Vagina (tissue), 2 donors: ENCODE measurements at places on chromosomes 13 and 19.

DNA sequence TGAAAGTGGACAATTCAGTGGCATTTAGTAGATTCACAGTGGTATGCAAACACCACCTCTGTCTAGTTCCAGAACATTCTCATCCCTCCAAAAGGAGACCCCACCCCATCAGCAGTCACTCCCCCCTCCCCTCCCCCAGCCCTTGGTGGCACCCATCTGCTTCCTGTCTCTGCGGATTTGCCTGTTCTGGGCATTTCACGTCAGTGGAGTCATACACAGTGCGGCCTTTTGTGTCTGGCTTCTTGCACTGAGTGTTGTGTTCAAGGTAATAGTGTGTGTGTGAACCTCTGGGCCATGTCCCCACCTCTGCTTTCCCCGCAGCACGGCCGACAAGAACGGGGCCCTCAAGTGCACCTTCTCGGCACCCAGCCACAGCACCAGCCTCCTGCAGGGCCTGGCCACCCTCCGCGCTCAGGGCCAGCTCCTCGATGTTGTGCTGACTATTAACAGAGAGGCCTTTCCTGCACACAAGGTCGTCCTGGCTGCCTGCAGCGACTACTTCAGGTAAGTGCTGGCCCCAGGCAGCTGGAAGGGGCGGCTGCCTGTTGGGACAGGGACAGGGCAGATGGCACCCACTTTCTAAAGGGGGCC, 19.4 kb upstream of the CRTC1 start:
- DNase-seq = no peak

- peak; percentile 99 for DNase-seq
Measured at GRCh38 chr19:16495982-16496612, at the start of the genes C19orf44 and CALR3. Gene C19orf44, plus strand, starts transcription at chr19:16496394. Its CDS starts 4,399 bp downstream, at chr19:16500793. Gene CALR3, minus strand, starts transcription at chr19:16496167. Its CDS starts 38 bp downstream, at chr19:16496129.

DNA sequence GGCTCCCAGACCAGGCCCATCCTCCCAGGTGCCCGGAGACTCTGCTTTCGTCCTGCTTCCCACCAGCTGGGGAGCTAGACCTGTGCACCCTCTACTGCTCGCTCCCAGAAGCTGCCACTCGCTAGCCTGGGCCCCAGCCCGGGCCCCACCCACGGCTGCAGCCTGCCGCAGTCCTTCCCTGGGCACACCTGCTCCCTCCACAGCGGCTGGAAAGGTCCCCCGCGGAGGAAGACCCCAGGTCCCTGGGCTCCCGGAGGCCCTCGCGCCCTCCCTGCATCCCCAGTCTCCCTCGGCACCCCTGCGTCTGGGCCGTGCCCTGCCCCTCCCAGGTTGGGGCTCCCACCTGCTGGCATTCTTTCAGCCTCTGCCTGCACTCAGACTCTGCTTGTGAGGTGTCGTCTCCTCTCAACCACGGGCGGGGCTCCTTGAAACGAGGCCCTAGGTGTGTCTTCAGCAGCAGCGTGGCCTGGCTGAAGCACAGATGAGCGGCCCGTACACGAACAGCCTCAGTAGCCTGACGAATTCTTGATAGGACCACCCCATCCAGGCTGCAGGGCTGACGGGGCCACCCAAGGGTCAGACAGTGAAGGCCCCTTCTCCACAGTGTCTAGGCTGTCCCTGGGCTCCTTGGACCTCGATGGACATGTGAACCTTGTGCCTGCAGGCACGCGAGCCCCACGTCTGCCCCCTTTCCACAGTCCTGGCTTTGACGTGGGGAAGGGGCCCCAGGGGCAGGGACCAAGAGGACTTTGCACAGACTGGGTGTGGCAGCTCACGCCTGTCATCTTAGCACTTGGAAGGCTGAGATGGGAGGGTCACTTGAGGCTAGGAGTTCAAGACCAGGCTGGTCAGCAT, 27.9 kb downstream of the DOT1L start:
- DNase-seq = no peak

DNA sequence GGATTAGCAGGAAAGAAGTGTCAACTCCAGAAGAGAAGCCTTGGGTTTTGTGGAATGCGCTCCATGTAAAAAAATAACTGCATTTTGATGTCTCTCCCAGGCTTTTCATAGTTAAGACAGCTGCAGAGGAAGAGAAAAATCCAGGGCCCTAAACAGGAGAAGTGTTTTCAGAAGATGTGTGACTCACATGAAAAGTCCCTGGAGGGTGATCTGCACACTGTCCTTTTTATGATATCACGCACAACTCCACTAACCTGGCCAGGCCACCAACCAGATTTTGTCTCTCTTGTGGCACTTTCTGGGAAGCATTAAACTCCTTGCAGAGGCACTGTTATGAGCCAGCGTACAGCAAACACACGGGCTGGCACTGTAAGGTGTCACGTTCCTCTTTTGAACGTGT, 267.3 kb downstream of the FGF9 start:
- no peak for DNase-seq

- no peak for DNase-seq
Measured at GRCh38 chr19:2923510-2923909, 21.3 kb downstream of the ZNF77 start.

- DNase-seq = peak; percentile 64
Measured at GRCh38 chr19:28607066-28607583, 605.8 kb downstream of the UQCRFS1 start.

- DNase-seq = no peak
Measured at GRCh38 chr13:41900918-41901317, 60.0 kb downstream of the VWA8 start.

DNA sequence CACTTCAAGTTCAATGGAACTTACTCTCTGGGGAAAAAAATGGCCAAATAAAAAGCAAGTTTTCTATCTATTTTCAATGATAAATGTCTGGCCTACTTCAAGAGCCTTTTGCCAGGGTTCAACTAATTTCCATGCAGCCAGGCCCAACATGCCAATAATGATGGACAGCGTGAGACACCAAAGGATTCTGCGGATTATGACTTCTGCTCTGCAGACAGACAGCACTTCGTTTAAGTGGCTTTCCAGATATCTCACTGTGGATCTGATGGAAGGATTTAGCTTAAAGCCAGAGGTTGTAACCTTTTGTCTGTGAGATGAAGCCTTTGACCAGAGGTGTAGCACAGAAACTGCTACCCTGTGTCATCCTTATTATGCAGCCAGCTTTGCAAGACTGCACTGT, 614.2 kb downstream of the DCT start:
- DNase-seq = no peak
